ENCODE measurements at places on chromosomes 7 and 10.

DNA sequence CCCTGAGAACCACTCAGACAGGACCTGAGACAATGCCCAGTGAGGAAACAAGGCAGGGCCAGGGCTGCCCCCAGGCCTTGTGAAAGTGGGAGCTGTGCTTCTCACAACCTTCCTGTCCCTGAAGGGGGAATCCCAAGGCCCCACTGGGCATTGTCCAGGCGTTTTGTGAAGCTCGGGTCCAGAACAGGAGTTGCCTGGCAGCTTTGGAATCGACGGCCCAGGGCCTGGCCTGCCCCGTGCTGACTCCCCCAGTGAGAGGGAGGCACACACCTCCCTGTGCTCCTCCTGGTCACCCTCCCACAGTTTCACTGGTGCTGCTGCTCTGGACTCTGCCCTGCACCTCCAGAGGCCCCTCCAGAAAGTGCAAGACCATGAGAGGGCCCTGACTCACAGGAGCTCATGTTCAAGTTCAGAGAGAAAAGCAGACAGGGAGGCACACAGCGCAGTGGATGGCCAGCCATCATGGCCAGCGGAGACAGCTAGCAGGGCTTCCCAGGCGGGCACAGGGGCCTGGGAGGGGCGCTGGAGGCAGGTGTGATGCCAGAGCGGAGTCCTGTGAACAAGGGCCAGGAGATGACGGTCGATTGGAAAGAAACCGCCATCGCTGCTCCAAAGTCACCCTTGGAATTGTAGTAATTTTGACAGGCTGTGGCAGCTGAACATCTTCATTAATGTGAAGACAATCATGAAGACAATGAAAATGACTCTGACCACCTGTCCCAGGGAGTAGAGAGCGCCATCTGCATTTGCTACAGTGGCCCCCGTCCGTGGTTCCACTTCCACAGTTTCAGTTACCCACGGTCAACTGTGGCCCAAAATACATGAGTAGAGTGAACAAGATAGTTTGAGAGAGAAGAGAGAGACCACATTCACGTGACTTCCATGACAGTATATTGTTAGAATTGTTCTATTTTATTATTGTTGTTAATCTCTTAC is 103.7 kb downstream of the MKI67 start:
- no peak for DNase-seq

DNA sequence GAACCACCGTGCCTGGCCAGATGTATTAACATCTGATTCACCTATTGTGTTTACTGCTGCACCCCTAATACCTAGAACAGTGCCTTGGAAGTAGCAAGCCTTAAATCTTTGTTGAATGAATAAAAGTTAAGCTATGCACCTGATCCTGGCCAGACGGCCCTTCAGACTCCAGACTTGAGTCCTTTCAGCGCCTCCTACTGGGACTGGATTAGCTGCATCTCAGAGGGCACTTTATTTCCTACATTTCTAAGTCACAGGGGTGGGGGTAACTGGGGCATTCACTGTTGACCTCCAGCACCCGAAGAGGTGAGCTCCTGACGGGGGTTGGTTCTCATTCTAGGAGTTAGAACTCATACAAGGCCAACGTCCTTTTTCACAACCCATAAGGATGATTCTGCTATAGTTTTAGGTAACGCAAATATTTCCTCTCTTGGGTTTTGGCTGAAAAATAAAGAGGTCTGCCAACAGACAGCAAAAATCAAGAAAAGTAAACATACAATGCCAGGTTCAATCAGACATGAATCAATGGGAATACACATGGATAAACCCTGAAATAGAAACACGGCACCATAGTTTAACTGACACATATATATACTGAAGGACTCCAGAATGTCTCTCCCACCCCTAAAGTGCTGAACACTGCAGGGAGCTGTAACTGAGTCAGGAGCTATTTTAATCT is 48.0 kb upstream of the DLG5 start:
- no peak for DNase-seq

DNA sequence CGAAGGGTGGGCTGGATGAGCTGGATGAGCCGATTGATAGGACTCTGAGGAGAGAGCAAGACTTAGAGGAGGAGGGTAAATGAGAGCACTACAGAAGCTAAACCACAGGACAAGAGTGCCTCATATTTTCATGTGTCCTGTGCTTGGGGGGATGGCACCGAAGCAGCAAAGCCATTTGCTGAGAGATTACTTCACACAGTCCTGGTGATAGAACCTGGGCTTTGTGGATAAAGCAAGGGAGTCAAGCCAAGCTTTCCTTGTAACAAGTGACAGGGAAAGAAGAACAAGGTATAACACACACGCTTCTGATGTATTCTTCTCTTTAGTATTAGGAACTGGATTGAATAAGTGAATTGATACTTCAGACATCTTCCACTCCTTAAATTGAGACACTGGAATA is 253.7 kb downstream of the ANKRD7 start:
- no peak for DNase-seq

DNA sequence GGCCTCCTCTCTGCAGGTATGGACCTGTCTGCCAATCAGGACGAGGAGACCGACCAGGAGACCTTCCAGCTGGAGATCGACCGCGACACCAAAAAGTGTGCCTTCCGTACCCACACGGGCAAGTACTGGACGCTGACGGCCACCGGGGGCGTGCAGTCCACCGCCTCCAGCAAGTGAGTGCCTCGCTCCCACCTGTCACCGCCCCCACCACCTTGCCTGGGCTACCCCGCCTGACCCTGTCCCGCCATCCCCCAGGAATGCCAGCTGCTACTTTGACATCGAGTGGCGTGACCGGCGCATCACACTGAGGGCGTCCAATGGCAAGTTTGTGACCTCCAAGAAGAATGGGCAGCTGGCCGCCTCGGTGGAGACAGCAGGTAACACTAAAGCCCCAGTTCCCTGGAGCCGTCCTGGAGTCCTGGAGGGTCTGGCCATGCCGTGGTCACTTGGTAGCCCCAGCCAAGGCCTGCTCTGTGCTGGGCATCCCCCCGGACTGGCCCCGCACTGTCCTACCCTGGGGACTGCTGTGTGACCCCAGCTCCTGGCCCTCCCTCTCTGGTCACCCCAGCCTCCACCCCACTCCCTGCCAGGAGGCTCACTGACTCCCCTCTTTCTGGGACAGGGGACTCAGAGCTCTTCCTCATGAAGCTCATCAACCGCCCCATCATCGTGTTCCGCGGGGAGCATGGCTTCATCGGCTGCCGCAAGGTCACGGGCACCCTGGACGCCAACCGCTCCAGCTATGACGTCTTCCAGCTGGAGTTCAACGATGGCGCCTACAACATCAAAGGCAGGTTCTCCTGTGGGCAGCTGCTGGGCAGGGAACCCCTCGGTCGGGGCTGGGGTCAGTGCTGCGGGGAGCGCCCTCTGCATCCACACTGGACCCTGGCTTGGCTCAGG is 178.0 kb downstream of the RNF216 start:
- no peak for DNase-seq

DNA sequence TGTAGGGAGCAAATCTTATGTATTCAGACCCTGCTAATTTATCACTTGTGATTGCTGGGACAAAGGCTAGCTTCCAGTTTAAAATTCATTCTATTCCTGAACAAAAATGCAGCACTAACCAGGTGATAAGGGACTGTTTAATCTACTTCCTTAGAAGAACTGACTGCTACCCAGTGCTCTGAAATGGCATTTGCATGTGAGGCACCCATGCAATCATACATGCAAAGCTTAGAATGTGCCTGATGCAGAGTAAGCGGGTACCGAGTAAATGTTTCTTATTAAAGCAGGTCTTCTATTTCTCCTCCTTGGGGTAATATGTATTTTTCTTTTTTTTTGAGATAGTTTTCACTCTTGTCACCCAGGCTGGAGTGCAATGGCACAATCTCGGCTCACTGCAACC is 54.5 kb downstream of the NEURL1 start:
- DNase-seq: no peak

- no peak for DNase-seq
Measured at GRCh38 chr7:111528331-111528730, 34.0 kb downstream of the IMMP2L start.

DNA sequence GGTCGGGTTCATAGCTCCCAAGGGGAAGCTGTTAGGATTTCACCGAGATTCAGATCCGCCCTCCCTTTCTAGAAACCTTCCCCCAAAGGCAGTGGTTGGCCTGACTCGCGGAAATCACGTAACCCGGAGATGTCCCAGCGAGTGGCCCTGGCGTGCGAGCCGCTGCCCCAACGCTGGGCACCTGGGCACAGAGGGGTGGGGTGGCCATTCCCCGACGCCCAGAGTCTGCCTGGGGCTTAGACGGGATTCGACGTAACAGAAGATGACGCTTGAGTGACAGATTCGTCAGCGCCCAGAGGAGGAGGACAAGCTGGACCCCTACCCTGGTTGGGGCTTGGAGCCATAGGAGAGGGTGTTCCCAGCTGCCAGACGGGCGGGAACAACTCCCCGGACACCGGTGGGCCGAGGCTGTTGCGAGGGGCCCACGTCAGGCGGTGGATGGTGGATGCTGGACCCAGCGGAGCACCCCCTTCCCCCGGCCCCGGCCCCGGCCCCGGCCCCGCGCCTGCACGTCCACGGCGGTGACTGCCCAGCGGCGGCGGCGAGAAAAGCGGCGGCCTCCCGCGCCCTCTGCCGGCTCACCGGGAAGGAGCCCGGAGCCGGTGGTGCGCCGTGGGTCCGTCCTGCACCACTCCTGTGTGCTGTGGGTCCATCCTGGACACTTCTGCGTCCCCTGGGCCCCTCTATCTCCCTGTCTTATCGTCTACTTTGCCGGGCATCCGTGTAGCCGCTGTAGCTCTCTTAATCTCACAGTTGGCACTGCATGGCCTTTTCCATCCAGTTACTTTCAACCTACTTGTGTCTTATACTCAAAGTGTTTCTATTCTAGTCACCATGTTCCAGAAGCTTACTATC is 35.4 kb upstream of the KNDC1 start:
- no peak for DNase-seq

- no peak for DNase-seq
Measured at GRCh38 chr7:102875700-102876295, 37.0 kb upstream of the LRRC17 start.

GRCh38 chr10:7955446-7955845 is 99.0 kb upstream of the GATA3 start:
- no peak for DNase-seq

DNA sequence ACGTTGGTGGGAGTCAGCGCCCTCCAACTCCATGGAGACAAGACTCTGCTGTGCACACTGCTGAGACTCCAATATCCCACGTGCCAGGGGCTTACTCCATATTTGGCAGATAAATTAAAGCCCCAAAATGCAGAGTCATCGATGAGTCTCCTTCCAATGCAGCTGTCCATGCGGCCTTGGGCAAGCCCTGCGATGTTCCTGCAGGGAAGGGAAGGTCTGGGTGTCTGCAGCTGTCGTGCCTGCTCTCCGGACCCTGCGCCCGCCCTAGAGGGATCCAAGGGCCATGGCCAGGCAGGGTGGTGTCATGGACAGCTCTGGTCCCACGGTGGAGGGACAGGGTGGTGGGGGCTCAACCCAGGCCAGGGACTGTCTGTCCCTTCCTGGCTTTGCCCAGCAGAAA is 185.2 kb downstream of the PTPRN2 start:
- DNase-seq: no peak

GRCh38 chr10:24208661-24209431 is at the start of gene KIAA1217:
KIAA1217 (plus strand) TSS chr10:24209138; CDS start chr10:24209194, 56 bp downstream.
- no peak for DNase-seq

DNA sequence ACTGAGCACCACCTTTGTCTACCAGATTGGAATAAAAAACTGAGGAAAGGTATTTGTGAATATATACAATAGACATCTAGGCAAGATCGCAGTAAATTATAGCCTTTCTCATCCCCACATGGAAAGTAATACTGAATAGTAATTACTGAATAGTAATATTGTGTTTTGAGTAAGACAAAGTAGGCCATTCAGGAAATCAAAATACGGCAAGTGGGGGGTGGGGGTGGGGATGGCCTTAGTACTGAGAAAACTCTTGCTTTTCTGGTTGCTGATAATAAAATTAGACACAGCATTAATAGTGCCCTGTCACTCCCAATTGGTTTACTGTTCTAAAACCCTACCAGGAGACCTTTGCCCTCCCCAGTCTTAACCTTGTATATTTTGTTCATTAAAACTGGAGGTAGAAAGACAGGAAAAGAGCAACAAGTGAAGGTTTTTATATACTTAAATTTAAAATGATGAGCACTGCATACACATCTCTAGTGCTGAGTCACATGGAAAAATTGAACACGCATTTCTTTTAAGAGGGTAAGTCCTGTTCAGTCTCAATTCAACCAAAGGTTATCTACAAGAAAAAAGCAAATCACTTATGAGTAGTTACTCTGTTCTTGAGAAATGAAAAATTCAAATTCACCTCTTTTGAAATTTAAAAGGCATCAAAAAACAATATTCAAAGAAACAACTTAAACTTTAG is 65.6 kb downstream of the IGF2BP3 start:
- no peak for DNase-seq

- no peak for DNase-seq
Measured at GRCh38 chr10:48805411-48805810, 120.7 kb downstream of the WDFY4 start.

- no peak for DNase-seq
Measured at GRCh38 chr7:2071133-2071832, 161.5 kb downstream of the MAD1L1 start.

- DNase-seq: no peak
Measured at GRCh38 chr10:76401006-76401405, 969.6 kb downstream of the LRMDA start.

DNA sequence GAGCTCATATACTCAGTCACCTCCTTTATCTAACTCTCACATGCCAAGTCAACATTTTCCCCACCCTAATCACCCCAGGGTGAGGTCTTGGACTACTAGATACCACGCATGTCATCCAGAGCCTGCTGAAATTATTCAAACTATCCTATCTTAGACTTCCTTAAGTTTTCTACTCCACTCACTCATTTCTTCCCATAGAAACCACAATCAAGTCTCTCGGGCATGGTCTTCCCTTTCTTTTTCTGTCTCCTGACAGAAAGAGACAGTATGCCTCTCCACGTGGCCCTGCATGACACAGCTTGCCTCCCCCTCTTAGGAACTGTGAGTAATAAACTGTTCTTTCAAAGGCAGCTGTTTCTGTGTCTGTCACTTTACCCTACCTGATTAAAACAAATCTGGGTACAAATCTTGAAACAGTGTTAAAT is 29.4 kb downstream of the TAS2R41 start:
- no peak for DNase-seq

DNA sequence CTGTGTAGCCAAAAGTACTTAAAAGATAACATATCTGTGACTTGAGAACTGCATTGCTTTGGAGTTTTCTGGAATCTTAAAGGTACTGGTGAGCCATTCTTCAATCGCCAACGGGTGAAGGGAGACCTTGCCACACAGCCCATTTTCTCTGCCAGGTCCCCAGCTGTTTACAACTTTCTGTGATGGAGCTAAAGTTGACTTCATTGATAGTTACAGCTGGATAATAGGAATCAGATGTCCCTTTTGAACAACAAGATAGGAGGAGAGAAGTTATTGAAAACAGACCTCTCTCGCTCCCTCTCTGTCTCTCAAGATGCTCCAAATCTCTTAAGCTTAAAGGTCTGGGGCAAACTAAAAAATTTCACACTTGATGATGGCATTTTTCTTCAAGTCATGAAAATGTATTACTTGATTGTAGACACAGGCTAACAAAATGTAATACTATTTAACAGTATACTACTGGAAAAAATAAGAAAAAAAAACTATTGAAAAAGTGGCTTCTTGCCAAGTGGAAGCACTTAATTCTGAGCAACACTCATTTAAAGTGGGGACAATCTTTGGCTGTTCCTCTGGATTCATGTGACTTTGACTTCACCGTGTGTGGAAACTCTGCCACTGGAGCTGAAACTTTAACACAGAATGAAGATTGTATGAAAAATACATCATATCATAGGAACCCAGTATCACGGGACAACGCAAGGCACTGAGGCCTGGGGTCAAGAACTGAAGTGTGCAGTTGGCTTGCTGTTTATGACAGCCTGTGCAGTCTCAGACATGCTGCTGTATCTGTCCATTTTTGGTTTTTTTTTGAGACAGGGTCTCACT is 78.4 kb upstream of the AFAP1L2 start:
- DNase-seq: no peak
